Stimulated activated CD4-positive, alpha-beta T cell treated with anti-CD3 and anti-CD28 coated beads, Interleukin-1b, Interleukin-23, amount 100 ng/mL, for 24 hours (primary cell): ENCODE measurements at places on chromosomes 3 and 15.

DNA sequence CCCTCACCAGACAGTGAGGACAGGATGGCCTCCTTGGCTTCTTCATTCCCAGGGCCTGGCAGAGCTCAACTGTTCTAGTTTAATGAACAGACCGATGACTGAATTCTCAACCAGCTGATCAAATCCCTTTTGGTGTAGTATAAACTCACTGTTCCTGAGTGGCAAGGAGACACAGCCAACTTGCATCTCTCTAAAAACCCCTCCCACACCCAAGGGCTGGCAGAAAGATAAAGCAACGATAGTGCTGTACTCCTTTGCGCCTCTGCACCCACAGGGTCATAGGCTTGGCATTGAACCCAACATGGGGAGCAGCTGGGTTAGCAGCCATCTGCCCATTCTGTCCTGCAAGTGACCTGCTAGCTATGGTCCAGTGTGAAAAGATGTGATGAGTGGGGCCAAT lies 103.2 kb downstream of the RYK start:
- DNase-seq = no peak

- no peak for DNase-seq
These were observed 58.6 kb downstream of the SV2B start for GRCh38 chr15:91158415-91159394.

GRCh38 chr15:67716171-67716570 lies 109.1 kb upstream of the SKOR1 start:
- no peak for DNase-seq

DNA sequence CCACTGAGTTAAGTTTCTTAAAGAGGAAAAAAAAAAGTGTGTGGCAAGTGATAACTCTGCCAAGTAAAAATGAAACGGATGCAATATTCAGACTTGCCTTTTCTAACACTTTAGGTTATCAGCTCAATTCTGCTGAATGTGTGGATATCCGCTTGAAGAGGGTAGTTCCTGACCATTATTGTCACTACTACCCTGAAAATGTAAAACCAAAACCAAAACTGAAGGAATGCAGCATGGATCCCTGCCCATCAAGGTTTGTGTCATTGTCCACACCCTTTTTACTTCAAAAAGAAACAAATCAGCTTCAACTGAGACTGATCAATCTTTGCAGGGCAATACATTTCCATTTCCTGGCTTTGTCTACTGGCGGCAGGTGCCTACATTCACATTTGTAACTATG lies 236.1 kb downstream of the ADAMTSL3 start:
- DNase-seq = no peak
